Foreskin fibroblast (primary cell): ENCODE measurements at places on chromosomes 6 and 20.

DNA sequence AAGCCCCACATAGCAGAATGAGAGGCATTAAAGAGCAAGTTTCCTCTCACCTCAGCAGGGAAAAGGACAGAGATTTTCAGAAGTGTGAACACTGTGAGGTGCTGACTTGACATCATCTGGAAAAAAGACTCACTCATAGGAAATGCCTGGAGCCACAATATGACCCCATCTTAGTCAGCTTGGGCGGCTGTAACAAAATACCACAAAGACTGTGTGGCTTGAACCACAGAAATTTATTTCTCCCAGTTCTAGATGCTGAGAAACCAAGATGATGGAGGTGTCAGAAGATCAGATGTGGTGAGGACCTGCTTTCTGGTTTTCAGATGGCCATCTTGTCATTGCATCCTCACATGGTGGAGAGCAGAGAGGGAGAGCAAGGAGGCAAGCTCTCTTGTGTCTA lies 253.1 kb downstream of the ADGB start:
- DNase-seq, result peak; percentile 90

DNA sequence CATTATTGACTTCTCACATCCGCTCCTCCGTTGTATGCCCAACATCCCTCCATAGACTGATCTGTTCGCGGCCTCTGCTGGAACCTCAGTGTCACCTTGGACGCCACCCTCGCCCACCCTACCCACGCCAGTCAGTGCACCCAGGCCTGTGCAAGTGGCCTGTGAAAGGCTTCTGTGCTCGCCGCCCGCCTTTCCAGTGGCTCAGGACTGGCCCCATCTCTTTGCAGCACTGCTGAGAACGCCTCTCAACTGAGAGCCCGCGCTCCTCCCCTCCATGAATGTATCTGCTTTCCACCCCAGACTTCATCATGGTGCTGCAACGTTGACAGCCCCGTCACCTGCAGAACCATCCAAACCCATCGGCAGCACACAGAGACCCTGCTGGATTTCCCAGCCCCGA lies 227.3 kb upstream of the QKI start:
- no peak for DNase-seq

- peak; percentile 57 for DNase-seq
These were observed at the start of gene NINL for GRCh38 chr20:25584905-25585704. NINL (minus strand) TSS chr20:25585531; CDS start chr20:25526587, 58,944 bp downstream.

DNA sequence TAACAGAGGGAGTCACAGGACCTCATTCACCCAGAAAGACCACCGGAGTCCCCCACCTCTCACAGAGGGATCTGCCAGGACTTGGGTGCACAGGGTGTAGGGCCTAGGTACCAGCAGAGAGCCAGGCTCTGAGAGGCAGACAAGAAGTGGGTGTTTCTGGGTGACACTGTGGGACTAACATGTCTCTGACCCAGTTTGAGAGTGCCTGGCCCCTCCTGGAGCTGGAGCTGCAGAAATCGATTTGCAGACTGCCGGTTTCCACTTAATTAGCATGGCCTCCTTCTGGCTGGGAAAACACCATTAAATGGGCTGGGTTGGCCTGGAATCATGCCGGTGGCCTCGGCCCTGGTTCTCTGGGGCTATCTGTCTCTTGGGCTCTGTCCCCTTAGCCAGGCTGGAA lies 59.2 kb downstream of the PPP1R16B start:
- DNase-seq, result no peak

DNA sequence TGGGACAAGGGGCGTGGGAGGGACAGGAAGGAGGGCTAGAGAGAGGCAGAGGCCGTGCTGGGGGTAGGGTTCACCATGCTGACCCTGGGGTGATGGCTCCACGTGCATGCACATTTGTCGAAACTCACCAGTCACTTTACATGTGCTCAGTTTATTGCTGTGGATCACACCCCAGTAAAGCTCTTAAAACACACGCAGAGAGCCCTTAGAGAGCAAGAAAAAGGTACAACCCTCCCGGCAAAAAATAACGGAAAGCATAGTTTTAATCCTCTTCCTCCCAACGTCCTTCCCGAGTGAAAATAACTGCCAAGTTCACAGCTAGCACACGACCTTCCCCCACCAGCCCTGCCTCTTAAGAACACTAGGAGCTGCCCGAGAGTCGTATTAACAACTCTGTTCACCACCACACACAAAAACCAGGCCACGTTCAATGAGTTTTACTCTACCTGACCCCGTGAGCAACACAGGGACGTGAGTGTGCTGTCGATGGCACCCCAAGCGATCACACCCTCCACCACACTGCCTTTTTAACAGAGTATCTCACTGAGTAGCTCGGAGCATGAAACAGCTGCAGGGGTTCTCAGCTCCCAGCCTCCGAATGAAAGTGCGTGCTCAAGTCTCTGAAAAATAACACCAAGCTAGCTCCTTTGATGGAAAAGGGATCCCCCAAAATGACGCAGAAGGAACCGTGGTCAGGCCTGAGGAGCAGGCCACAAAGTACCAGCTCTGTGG lies 39.7 kb downstream of the TAF4 start:
- DNase-seq, result peak; percentile 72

GRCh38 chr6:108560463-108561308 lies at the start of gene FOXO3:
FOXO3 (plus strand) TSS chr6:108560917; CDS start chr6:108561209, 292 bp downstream.
- peak; percentile 92 for DNase-seq

- peak; percentile 31 for DNase-seq
These were observed 99.4 kb downstream of the BFSP1 start for GRCh38 chr20:17431621-17432364.

DNA sequence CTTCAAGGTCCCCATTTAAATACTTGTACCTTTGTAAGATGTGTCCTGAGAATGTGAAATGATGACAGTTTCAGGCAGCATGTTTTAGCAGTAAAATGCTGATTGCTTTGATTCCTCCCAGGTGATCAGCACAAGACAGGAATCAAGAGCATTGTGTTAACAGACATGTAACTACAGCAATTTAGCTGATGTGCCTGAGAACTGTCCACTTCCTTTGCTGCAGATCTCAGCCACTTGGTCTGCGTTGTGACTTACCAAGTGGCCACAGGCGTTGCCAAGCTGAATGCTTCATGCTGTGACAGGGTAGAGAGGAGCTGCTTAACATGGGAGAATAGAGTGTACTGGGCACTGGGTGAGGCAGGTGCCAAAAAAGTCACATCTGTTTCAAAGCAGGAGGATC lies 767.0 kb upstream of the POU3F2 start:
- no peak for DNase-seq

- DNase-seq, result peak; percentile 49
These were observed 24.5 kb upstream of the SMIM29 start for GRCh38 chr6:34273242-34273805.

- DNase-seq, result no peak
These were observed 32.4 kb downstream of the TAF11 start for GRCh38 chr6:34855463-34855862.

GRCh38 chr20:54573838-54574237 lies 98.4 kb downstream of the DOK5 start:
- no peak for DNase-seq

DNA sequence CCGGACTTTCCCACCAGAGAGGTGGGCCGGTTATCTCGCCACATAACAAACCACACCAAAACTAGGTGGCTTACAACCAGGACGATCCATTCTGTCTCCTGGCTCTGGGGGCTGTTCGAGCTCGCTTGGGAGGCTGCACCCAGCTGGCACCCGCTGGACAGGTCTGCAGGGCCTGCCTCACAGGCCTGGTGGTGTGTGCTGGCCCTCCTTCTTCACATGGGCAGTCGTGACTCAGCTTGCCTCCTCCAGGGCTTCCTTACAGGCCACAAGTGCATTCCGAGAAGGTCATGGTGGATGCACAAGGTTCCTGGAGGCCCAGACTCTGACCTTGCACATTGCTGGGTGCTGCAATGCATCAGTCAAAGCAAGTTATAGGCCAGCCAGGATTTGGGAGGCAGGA lies 34.2 kb downstream of the FOXF2 start:
- DNase-seq, result no peak

- DNase-seq, result no peak
These were observed 37.1 kb upstream of the UTRN start for GRCh38 chr6:144248003-144248402.

GRCh38 chr20:48064929-48065328 lies 279.6 kb upstream of the SULF2 start:
- DNase-seq, result peak; percentile 28

- DNase-seq, result no peak
These were observed 174.8 kb downstream of the BMP2 start for GRCh38 chr20:6942266-6942665.

- DNase-seq, result no peak
These were observed 372.7 kb upstream of the RGS17 start for GRCh38 chr6:153503810-153504209.

- no peak for DNase-seq
These were observed 9.2 kb upstream of the PI16 start for GRCh38 chr6:36945301-36945700.

DNA sequence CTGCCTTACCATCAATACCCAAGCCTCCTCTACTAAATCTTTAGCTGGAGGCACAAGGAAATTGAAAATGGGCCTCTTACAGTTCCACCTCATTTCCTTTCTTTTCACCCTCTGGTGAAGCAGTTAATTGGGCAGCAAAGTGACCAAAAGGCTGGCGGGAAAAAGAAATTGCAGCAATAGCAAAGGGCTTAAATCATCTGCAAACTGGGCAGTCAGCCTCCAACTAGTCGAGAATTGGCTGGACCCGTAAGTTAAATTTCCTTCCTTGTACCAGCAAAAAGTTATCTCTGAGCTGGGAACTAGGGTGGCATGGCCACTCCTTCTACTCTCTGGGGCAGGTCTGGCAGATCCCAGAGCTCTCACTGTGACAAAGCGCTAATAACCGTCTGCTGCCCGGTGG lies 33.5 kb downstream of the GHRH start:
- no peak for DNase-seq

DNA sequence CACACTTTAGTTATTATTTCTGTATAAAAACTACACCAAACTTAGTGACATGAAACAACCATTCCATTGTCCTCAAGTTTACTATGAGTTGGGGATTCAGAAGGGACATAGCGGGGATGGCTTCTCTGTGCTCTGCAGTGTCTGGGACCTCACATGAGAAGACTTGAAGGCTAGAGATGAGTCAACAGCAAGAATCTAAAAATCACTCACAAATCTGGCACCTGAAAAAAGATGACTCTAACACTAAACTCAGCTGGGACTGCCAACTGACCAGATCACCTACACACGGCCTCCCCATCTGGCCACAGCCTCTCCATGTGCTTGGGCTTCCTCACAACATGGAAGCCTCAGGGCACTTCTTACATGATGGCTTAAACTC lies 63.0 kb upstream of the EYA2 start:
- no peak for DNase-seq

- no peak for DNase-seq
These were observed 463.6 kb downstream of the HACE1 start for GRCh38 chr6:104396077-104396476.

DNA sequence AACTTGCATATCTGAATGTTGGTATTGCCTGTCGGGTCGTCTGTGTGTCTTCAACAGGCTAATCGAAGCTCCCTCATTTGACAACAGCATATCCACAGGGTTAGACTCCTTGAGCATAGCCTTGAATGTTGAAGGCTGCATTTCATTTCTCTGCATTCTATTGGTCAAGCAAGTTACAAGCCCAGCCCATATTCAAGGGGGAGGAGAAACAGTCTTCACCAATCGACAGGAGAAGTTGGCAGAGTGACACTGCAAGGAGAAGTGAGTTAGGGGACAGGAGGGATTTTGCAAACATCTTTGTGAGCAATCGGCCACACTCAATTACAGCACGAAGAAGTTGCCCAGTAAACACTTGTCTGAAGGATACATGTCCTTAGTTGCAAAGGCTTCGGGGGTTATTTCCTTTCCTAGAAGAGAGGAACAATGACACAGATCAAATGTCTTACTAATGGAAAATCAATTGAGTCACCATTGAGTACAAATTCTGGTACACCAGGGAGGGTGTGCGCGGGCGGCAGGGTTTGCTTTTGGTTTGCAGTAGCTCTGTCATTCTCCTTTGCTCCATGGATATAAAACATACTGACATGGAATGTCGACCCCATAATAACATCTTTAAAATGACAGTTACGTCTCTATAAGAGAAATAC lies 60.6 kb upstream of the NT5E start:
- no peak for DNase-seq

DNA sequence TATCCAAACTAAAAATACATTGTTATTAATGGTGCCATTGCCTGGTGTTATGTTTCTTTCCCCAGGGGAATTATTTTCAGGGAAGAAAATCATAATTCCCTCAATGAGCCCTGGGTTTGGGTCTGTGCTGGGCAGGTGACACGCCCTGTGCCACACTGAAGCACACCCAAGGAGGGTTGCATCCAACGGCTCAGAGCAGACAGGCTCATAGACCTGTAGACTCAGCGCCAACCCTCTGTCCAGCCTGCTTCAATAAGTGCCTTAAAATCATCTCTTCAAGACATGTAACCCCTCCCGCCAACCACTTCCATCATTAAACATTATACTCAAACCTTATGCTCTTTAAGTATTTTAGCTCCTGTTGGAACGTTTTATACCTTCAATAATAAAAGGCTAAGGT lies 225.3 kb upstream of the CDH4 start:
- DNase-seq, result no peak

DNA sequence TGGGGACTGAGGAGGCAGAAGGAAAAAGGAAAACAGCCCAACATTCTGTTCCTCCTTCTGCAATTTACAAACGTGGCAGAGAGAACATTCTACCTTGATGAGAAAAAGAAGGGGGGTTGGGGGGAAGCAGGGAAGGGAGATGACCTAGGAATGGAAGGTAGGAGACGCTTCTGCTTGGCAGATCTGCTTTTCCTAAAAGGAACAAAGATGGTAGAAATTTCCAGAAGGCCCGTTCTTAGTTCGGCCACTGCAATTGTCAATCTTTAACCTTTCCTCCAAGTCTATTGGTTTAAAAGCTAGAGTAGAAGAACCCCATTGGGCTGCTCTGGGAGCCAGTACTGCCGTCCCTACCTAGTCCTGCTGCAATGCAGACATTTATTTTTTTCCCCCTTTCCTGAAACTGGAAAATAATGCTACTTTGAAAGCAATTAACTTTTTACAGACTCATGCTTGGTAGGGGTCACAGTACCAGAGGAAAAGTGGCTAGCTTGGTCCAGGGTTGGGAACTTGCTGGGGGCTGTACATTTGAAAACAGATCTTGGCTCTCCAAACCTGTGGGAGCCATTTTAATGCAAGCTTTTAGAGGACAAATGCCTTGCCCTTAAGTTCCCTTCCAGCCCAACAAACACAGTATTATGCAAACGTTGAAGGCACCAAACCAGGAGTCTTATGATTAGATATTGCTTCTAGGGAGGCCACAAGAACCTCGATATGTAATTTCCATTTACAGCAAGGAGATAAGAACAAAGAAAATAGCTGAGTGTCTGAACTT lies 2.6 kb downstream of the ZMYND8 start:
- DNase-seq, result no peak

GRCh38 chr6:10314163-10314955 lies 100.5 kb downstream of the TFAP2A start:
- DNase-seq, result no peak

GRCh38 chr6:159071843-159072769 lies 27.3 kb upstream of the TAGAP start:
- no peak for DNase-seq
